ENCODE measurements at places on chromosomes 5 and 9. TPM values are rescaled to one million over a fixed set of nuclear protein-coding genes. Genes with fewer than 3 reads are reported as not detected.
A peak's percentile ranks its signal among the peaks of the same experiment; 100 is the strongest.

SLC36A2 gene
- not detected for total RNA-seq

PHF24 gene
- not detected for total RNA-seq

SDHA gene
- 128 TPM for total RNA-seq

DNA sequence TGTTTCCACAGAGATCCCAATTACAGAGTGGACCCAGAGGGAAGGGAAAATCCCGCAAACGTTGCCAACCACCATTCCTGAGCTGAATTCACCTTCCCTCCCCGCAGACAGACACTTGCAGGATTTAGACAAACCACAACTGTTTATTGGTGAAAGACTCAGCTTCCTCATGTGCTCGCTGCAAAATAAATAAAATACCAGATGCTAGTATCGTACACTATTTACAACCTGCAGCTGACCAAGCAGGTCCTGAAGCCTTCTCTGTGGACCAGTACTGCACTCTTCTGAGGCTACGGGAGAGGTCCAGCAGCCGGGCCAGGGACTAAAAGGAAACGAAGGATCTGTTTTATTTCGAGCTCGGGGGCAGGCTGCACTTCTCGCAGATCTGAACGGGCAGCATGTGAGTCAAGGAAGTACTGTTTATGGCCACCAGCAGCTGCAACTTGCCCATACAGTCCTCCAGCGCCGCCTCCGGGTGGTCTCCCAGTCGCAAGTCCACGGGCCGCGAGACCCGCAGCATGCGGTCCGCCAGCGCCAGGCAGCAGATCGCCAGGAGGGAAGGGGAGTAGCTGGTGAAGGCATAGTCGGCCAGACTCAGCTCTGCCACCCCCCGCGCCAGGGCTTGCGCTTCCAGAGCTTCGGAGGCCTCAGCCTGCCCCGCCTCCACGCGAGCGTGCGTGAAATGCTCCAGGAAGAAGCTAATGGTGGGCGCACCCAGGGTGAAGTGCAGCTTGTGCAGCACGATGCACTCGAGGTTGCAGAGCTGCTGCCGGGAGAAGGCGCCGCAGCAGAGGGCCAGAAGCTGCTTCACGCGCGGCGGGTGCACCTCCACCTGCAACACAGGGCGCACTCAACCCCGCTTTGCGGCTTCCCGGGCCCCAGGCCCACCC, 2.1 kb downstream of the CCNO start:
- no peak for DNase-seq

- no peak for DNase-seq
These were observed 12.3 kb downstream of the GNE start for GRCh38 chr9:36245906-36246305.

GRCh38 chr5:96660971-96661854, 963 bp upstream of the CAST start:
- DNase-seq, result peak; percentile 61

- DNase-seq, result peak; percentile 69
These were observed 24.2 kb upstream of the GLRX start for GRCh38 chr5:95846554-95847260.

GRCh38 chr5:10894445-10895054, 133.5 kb upstream of the DAP start:
- DNase-seq, result peak; percentile 39

DNA sequence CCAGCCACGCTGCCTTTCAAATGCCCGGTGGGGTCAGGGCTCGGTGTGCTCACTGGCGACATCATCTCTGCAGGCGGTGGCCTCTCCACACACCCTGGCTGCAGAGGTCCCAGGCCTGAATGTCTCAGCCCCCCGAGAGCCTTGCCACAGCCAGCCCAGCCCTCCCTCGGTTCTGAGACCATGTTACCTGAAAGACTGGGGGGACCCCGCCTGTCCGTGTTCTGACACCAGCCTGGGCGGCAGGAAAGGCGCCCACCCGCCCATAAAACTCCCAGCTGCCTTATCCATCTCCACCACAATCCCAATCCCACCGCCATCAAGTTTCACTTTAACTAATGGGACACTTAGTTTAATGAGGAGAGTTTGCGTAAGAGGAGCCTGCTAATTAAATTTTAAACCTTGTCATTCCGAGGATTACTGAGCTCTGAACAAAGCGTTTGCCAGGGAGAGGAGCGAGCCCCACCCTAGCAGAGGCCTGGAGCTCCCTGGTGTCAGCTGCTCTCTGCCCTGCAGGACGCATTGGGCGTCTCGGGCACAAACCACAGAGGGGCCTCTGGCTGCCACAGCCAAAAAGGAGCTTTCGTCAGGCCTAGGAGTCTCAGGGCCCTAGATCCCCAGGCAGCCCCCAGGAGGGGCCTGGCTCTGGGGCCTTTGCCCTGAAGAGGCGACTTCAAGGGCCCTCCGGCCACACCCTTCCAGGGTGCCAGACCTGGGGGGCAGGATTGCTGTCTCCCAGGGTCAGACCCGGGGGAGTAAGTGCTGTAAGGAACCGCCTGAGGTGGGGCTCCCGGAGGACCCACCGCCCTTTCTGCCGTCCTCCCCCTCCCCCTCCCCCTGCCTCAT, 15.3 kb downstream of the LHX3 start:
- DNase-seq, result peak; percentile 17

Data from renal cortical epithelial cell (primary cell).